ENCODE measurements at places on chromosomes 7 and 10. TPM values are rescaled to one million over a fixed set of nuclear protein-coding genes. Genes with fewer than 3 reads are reported as not detected.

Gene PARD3
- 46.7 TPM for total RNA-seq

DNA sequence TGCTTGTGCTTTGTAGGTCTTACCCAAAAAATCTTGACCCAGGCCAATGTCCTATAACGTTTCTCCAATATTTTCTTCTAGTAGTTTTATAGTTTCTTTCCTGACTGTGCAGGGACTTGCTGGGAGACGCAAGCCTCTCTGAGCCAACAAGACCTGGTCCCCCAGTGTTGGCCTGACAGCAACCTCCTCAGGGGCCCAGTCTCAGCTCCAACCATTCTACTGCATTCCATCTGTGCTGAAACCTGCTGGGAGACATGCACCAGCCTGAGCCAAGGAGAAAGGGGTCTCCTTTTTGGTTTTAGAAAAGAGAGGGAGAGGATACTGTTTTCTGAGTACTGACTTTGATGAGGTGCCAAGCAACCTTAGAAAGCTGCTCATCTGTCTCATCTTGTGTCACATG lies 251.4 kb downstream of the PRKG1 start:
- no peak for DNase-seq

Gene ZNF487
- total RNA-seq = 3.7 TPM

DNA sequence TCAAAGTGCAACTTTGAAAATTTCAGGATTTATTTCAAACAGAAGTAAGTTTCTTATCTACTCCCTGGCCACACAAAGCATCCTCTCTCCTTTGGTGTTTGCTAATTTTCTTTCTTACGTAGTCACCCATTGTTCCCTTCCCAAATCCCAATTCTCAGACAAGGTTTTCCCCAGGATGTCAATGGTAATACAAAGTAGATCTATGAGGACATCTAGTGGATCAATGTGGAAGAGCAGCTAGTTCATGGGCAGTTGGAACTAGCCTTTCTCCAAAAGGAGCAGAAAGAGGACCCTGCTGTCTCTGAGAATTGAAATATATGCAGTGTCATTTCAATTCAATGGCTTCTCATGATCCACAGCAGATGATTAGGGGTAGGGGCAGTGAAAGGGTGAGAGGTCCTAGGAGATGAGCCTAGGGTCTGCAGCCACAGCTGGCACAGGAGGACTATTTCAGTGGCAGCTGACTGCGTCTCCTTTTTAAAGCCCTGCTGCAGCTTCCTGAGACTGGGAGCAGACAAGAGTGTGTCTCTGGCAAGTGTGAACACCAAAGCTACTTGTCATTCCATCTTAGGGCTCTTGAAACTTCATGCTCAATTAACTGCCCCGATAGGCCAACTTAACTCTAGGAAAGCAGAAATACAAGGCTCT lies 632.6 kb downstream of the KCNMA1 start:
- no peak for DNase-seq

Gene FOXI2
- not detected for total RNA-seq

Gene TBRG4
- total RNA-seq = 70.7 TPM

DNA sequence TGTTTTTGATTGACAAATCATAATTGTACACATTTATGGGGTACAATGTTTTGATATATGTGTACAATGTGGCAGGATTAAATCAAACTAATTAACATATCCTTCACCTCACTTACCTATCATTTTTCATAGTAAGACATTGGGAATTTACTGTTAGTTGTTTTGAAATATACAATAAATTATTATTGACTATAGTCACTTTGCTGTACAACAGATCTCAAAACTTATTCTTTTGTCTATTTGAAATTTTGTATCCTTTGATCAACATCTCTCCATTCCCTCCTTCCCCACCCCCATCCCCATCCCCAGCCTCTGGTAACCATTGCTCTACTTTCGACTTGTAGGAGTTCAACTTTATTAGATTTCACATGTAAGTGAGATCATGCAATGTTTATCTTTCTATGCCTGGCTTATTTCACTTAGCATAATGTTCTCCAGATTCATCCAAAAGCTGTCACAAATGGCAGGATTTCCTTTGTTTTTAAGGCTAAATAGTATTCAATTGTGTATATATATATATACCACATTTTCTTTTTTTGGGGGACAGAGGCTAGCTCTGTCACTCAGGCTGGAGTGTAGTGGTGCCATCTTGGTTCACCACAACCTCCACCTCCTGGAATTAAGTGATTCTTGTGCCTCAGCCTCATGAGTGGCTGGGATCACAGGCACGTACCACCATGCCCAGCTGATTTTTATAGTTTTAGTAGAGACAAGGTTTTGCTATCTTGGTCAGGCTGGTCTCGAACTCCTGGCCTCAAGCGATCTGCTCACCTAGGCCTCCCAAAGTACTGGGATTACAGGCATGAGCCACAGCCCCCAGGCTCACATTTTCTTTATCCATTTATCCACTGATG lies 23.3 kb upstream of the SLC26A5 start:
- DNase-seq = no peak

- no peak for DNase-seq
These were observed 34.0 kb downstream of the LYZL1 start for GRCh38 chr10:29322918-29323317.

DNA sequence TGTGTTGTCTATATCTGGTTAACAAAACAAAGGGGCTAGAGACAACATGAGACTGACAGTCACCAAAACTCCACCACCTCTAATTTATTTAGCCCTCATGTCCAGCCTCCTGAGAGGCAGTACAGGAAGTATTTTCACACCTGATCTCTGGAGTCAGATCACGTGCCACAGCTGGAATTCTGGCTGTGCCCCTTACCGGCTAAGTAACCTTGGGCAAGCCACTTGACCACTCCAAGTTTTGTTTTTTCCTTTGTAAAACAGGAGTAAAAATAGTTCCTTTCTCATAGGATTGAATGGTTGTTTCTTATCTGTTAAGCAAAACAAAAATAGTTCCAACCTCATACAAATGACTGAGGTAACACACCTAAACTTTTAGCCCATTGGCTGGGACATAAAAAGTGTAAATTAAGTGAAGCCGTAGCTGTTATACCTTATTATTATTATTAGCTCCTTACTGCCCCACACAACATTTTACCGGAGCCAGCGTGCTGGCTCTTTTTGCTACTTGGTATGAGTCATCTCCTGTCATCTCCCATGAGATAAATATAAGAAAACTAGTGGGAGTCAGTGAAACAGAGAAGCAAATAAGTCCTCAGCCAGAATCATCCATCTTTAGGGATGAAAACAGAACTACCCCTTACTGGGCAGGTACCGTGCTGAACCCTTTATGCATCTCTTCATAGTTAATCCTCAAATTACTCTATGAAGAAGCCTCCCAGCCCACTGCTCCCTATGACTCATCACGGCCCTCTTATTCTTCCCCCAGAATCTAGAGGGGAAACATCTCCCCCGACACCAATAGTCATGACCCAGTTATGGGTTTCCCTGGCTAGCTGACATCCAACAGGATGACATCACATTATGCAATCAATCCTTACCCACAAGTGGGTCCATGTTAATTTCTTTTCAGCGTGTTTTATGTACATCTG lies 44.9 kb downstream of the PPP1R3C start:
- DNase-seq = no peak

Gene KLF6
- total RNA-seq = 185 TPM

Gene INMT
- 225 TPM for total RNA-seq

DNA sequence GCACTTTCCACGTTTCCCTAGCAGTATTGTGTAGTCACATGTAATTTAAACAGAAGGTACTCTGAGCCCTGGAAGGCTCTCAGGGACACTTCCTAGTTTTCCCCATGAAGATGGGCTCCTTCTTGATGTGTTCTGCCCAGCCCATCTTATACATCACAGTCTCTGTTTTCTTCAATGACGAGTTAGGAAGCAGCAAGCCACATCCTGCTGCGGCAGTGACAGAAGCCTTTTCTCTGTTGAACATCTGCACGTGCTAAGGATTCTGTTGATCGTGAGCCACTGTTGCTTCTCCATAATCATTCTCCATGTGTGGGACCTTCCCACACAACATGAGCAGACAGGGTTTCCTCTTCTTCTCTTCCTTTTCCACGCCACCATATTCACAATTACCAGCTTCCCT lies 298.0 kb upstream of the IMMP2L start:
- no peak for DNase-seq

- DNase-seq = no peak
These were observed 112.5 kb downstream of the MAD1L1 start for GRCh38 chr7:2120251-2120660.

- no peak for DNase-seq
These were observed 108.7 kb downstream of the ZNF467 start for GRCh38 chr7:149664666-149665065.

- no peak for DNase-seq
These were observed 58.1 kb downstream of the PARP12 start for GRCh38 chr7:140004672-140005071.

DNA sequence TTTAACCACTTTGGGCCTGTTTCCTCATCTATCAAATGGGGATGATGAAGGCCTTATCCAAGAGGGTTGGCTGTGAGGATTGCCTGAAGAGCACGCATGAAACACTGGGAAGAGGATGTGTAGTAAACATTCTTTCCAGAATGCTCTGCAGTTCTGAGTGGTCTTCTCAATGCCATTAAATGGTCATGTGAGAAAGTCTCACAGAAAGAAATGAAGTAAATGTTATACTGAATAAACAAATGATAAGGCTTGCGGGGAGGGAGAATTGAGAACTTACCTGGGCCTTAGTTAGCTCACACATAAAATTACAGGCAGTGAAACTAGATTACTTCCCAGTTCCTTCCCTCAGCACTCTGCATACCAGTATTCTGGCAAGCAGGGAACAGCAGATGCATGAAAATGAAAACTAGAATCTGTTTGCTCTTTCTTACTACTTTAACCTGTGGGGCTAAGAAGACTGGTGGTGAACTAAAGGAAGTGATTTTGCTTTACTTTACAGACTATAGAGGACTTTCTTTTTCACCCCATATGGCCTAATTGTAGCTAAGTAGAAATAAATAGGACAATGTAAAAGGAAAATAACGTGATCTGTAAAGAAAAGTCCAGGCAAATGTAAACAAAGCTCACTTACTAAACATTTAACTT lies 135.3 kb upstream of the CCDC6 start:
- no peak for DNase-seq

DNA sequence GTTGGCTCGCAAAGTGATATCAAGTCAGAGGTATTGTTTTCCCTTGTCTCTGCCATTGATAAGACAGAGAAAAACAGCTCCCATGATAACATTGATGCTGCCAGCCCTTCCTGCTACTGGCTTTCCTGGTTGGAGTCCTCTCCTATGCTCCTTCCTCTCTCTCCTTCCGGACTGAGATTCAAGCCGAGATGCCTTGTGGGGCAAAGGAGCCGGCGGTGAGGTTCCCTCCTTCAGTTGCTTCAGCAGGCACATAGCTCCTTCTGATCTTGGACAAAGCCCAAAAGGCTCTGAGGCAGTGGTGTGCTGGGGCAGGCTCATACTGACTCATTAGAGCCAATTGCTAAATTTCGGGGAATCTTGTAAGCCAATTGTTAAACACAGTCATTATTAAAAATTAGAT lies 8.8 kb upstream of the ZCCHC24 start:
- no peak for DNase-seq

DNA sequence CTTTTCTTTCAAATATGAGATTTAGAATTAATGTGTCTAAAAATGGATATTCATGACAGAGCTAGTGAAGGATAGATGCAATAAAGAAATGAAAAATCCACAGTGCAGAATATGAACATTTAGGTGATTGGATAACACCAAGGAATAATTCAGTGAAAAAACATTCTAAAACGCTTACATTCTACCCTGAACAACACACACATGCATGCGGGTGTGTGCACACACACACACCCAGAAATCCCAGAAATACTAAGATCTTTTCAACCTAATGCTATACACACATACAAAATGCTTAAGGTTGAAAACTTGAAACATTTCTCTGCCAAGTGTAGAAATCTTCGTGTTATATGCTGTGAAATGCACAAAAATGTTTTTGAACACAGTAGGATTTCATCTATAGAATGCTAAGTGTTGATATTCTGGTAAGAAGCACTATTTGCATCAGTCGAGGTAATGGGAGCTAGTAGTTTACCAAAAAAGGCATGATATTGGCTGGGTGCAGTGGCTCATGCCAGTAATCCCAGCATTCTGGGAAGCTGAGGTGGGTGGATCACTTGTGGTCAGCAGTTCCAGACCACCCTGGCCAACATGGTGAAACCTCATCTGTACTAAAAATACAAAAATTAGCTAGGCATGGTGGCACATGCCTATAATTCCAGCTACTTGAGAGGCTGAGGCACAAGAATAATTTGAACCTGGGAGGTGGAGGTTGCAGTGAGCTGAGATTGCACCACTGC lies 600.6 kb downstream of the PHTF2 start:
- no peak for DNase-seq

- DNase-seq = no peak
These were observed 209.2 kb downstream of the MBL2 start for GRCh38 chr10:52563360-52563759.

- no peak for DNase-seq
These were observed 41.0 kb upstream of the ZNF518A start for GRCh38 chr10:96089116-96089515.

DNA sequence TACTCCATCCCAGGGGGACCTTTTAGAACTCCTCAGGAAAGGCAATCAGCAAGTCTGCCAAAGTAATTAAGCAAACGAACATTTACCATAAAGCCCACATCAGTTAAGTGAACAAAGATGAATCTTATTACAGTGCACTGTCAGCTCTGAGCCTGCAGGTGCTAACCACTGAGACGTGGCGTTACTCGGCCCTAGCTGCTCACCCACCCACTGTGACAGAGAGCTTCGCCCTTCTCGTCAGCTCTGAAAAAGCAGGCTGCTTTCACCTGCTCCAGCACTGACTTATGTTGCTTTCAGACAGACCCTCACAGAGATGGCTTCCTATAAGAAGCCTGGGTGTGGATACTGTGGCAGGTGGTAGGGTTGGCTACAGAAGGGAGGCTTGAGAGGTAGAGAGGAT lies 57.7 kb upstream of the KCNIP2 start:
- no peak for DNase-seq

GRCh38 chr7:149199234-149199995 lies 4.1 kb downstream of the ZNF282 start:
- DNase-seq = no peak

DNA sequence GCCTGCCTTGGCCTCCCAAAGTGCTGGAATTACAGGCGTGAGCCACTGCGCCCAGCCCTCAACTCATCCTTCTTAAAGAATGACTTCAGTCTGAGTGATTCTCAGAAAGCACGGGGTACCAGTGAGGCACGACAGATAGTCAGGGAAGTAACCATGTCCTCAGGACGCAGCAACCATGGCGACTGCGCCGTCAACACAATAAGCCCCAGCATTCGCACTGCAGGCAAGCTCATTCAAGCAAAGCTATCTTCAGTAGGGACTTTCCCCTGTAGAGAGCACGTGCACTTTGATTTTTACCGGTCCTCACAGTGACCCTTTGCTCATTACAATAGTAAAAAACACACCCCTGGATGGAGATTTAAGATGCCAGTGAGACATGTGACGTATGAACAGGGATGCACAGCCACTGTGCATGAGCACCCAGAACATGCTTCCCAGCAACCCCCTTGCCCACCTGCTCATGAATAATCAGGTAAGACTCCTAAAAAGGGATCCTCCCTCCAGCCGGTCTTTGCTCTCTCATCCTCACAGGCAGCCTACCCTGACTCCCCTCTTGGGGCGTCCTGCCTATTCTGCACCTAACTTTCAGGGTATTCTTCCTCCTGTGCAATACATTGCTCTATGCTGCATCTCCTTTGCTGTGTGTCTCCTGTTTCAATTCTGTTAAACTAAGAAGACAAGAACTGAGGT lies 9.1 kb downstream of the WDR86 start:
- no peak for DNase-seq

Gene TMEM196
- not detected for total RNA-seq

All from omental fat pad (tissue), 4 donors.